Activated naive CD8-positive, alpha-beta T cell treated with anti-CD3 and anti-CD28 coated beads, Interleukin-2, amount 10 ng/mL, durations not matched to agents 7 days and 5 days (primary cell): ENCODE measurements at places on chromosomes 7 and 10.
A peak's percentile ranks its signal among the peaks of the same experiment; 100 is the strongest.

- peaks cover 3% of the 10 kb centered on the region for H3K27me3 ChIP-seq
- H3K4me1 ChIP-seq = peaks cover 5% of the 10 kb centered on the region
- DNase-seq = no peak
- H3K27ac ChIP-seq = no peak overlapping the region
These were observed 51.1 kb downstream of the INSIG1 start for GRCh38 chr7:155348806-155349205.

GRCh38 chr7:47482013-47482875 is 99.7 kb downstream of the TNS3 start:
- DNase-seq = no peak
- H3K27me3 ChIP-seq = peaks cover under 1% of the 10 kb centered on the region
- no peak overlapping the region for H3K27ac ChIP-seq
- H3K4me1 ChIP-seq = no peaks in the 10 kb centered on the region
- H3K4me3 ChIP-seq = no peak overlapping the region
- H3K36me3 ChIP-seq = no peaks in the 10 kb centered on the region

DNA sequence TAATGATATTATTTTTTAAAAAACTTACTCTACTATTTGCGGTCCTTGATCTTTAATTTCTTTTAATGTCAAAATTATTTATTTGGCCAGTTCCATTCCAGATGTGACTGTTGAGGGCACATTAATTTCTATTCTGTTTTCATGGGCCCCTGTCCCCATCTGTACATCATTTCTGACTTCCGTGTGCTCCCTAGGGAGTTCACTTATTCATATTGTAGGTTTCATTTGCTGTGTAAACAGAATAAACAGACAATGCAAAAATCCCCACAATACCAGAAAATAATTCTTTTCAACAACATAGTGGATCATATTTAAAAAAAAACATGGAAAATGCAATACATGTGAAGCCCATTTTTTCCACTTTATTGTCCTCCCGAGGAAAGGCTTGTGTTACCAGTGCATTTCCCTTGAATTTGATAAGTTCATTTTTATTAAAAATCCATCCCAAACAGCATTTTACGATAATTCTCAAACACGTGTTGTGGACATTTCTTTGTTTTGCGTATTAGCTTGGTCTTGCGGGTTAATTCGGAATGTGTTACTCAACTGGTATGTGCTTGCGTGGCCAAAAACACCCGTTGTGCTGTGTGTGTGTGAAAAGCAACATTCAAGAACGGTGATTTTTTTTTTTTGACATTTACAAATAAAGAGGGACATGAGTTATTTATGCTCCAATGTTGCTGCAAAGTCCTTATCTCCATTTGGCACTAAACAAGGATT is 138.4 kb downstream of the MGMT start:
- H3K4me3 ChIP-seq = no peak overlapping the region
- no peaks in the 10 kb centered on the region for H3K4me1 ChIP-seq
- no peak overlapping the region for H3K27ac ChIP-seq
- no peak for DNase-seq

DNA sequence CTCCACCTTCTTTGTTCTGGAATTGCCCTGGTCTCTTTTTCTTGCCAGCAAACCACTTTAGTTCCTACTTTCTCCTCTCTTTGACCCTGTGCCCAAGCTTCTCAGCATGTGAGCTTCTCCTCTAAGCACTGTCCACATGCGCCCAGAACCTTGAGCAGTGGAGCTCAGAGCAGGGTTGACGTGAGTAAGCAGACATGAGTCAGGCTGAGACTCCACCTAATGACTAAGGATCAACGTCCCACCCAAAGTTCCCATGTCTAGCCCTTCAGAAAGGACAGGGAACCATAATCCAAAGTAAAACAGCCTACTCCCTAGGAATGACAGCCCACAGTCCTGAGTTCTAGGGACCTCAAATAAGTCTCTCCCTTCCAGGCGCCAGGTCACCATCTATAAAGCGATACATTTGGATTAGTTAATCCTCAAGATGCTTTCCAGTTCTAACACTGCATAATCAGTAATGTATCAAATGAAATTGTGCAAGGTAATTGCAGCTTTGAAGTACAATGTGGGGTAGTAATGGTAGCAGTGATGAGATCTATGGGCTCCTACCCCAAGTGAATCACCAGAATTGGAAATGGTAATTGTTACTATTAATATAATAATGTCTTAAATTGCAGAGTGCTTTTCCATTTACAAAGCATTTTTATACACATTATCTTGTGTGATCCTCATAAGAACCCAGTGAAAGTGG is 44.5 kb downstream of the KCNMA1 start:
- no peak for DNase-seq
- no peaks in the 10 kb centered on the region for H3K36me3 ChIP-seq
- no peaks in the 10 kb centered on the region for H3K4me1 ChIP-seq
- no peak overlapping the region for H3K27ac ChIP-seq

DNA sequence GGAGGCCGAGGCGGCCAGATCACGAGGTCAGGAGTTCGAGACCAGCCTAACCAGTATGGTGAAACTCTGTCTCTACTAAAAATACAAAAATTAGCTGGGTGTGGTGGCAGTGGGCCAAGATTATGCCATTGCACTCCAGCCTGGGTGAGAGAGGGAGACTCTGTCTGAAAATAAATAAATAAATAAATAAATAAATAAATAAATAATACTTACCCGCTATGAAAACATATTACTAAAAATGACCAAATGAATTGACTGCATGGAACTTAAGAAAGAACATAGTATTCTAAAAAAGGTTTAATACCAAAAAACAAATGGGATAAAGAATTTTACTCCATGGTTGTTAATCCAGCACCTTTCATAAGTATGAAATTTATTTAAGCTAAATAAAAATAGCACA is 305.0 kb downstream of the GATA3 start:
- no peak overlapping the region for H3K27ac ChIP-seq
- H3K36me3 ChIP-seq = peaks cover 14% of the 10 kb centered on the region
- H3K27me3 ChIP-seq = peaks cover 15% of the 10 kb centered on the region

DNA sequence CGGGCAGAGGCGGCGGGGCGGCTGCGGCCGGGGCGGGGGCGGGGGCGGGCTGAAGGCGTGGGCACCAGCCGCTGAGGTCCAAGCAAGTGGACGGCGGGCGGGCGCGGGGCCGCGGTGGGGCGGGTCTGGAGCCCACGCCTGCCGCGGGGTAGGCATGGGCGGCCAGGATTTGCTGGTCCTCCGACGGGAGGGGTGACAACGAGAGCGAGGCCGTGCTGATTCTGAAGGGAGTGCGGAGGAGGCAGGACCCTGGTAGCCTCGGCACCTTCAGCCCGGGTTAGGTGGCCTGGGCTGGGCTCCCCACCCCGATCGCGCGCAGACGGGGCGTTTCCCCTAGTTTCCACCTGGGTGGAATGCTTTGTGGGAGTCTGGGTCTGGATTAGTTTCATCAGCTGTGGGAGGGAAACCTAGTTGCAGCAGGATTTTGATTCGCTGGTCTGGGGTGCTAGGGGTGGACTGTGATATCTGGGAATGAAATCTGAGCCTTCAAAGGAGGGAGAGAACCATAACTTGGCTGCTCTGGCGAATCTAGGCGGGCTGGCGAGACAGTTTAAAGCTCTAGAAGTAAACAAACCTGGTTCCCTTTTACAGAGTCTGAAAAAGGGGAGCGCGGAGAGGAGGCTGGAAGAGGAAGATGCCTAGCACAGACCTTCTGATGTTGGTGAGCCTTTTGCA is 609 bp downstream of the SGPL1 start:
- no peaks in the 10 kb centered on the region for H3K27me3 ChIP-seq
- peak overlapping the region; percentile 80 for H3K4me3 ChIP-seq
- H3K27ac ChIP-seq = peak overlapping the region; percentile 62
- peaks cover 4% of the 10 kb centered on the region for H3K36me3 ChIP-seq
- DNase-seq = peak; percentile 60

DNA sequence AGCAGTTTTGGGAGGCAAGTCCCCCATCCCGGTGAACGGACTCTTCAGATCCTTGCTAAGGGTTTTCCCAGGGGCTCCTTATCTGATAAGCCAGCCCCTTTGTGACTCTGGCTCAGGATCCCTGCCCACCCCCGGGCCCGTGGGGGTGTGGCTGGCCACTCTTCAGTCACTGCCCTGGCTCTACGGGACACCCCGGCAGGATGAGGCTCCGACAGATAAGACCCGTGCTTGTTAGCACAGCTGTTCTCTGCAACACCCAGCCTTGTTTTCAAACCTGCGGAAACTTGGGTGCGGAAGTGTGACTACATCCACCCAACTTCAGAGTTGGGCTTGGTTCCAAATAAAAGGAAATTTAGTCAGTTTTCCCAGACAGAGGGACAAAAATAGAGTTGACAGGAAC is 66.7 kb upstream of the PODXL start:
- peaks cover 12% of the 10 kb centered on the region for H3K27me3 ChIP-seq
- H3K36me3 ChIP-seq = no peaks in the 10 kb centered on the region
- no peak overlapping the region for H3K27ac ChIP-seq
